ENCODE measurements at places on chromosomes 6 and 20. TPM values are rescaled to one million over a fixed set of nuclear protein-coding genes. Genes with fewer than 3 reads are reported as not detected.

- no peak for DNase-seq
Measured at GRCh38 chr6:113736978-113737377, 120.2 kb upstream of the MARCKS start.

DNA sequence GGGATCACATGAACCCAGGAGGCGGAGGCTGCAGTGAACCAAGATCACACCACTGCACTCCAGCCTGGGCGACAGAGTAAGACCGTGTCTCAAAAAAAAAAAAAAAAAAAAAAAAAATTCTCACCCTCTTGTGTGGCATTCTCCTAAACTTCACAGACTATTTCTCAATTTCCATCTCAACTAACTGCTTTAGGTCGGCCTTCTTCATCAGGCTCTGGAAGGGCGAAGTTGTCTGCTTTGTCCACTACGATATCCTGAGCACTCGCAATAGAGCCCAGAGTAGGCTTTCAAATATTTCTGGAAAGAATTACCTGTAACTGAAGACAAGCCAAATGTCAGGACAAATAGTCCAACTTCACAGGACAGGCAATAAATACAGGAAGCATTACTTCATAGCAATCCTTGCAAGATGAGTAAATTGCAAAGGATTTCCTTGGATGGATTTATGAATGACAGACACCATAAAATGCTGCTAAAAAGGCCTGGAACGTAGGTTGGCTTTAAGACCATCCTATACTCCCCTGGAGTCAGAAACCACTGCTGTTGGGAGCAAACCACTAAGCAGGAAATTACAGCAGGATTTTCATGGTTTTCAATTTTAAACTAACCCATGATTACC, 116.3 kb upstream of the SLC2A12 start:
- DNase-seq, result no peak

GRCh38 chr6:13283331-13283730, 45.0 kb downstream of the TBC1D7 start:
- no peak for DNase-seq

Gene ZBTB9
- total RNA-seq, result 6.8 TPM

Gene NOTCH4
- 0.82 TPM for total RNA-seq

Gene EYA4
- 1.7 TPM for total RNA-seq
